ENCODE measurements at places on chromosomes 16 and 17.

DNA sequence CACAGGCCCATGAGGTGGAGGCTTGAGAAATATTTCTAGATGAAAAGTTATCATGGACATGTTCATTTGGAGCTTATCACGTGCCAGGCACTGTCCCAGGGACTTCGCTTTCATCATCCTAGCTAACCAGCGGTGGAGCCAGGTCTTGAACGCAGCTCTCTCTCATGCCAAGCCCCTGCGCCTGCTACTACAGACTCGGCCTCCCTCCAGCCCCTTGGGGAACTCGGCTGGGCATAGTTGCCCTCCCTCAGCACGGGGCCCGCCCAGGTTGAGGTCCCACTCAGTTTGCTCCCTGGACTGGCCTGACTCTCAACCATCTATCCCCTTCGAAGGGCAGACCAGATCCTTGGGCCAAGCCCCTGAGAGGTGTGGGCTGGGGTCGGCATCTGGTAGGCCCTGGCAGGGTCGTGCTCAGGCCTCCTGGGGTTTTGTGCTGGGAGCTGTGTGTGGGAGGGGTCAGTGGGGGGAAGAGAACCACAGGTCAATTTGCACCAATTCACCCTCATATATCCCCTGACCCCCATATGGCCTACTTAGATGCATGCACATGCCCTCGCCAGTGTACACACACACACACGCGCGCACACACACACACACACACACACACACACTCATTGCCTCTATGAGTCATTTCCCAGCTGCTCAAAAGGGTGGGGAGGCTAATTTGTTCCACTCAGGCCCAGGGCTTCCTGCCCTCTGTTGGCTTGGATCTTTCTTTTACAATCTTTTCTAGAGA lies 12.1 kb upstream of the SCN4A start:
- peak overlapping the region; percentile 75 for H3K27ac ChIP-seq
- peaks cover 4% of the 10 kb centered on the region for H3K36me3 ChIP-seq
- DNase-seq, result peak; percentile 40
- H3K4me3 ChIP-seq, result no peak overlapping the region

- no peaks in the 10 kb centered on the region for H3K27me3 ChIP-seq
- H3K4me1 ChIP-seq, result no peaks in the 10 kb centered on the region
- no peak for DNase-seq
- no peaks in the 10 kb centered on the region for H3K36me3 ChIP-seq
- H3K27ac ChIP-seq, result no peak overlapping the region
Measured at GRCh38 chr16:53626161-53626560, 77.5 kb downstream of the RPGRIP1L start.

DNA sequence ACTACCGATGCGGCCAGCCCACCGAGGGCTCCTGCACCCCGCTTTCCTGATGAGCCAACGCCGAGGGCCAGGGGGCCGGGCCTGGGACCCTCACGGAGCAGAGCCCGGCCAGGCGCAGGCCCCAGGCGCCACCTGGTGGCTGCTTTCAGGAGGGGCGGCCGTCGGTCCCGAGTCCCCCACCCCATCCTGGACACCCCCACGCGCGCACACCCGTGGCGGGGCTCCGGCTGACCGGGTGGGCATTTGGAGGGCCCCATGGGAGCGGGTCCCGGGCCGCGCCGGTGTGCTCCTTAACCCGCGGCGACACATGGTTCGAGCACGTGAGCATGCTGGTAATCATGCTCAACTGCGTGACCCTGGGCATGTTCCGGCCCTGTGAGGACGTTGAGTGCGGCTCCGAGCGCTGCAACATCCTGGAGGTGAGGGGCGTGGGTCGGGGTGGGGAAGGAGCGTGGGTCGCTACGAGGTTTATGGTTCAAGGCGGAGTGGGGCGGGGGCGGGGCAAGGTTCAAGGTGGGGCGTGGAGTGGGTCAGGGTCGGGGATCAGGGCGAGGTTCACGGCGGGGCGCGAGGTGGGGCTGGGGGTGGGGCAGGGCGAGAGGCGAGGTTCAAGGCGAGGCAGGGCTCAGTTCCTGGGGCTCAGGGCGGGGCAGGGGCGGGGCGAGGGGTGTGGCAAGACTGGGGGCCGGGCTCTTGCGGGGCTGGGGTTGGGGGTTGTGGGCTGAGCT lies 30.2 kb downstream of the TPSG1 start:
- H3K4me1 ChIP-seq, result no peaks in the 10 kb centered on the region
- H3K36me3 ChIP-seq, result no peaks in the 10 kb centered on the region
- H3K4me3 ChIP-seq, result no peak overlapping the region
- no peaks in the 10 kb centered on the region for H3K27me3 ChIP-seq
- no peak overlapping the region for H3K27ac ChIP-seq

- H3K4me1 ChIP-seq, result peaks cover 56% of the 10 kb centered on the region
- DNase-seq, result peak; percentile 77
- H3K36me3 ChIP-seq, result no peaks in the 10 kb centered on the region
- H3K4me3 ChIP-seq, result peak overlapping the region; percentile 73
Measured at GRCh38 chr16:87780385-87780989, 14.7 kb upstream of the KLHDC4 start.

DNA sequence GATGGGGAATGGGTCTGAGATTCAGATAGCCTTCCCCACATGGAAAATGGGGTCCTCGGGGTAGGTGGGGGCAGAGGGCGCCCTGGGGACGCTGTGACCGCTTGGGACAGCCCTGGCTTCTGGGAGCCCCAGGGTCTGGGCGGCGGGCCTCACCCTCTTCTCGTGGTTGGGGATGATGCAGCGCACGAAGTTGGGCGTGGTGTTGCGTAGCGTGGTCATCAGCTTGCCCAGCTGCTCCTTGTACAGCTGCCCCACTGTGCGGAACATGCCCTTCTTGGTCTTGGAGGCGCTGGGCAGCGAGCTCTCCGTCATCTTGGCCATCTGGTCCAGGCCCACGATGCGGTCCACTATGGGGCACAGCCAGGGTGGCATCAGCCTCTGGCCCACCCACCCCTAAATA lies 99.9 kb downstream of the NDE1 start:
- H3K36me3 ChIP-seq, result no peaks in the 10 kb centered on the region
- no peak for DNase-seq
- no peaks in the 10 kb centered on the region for H3K4me1 ChIP-seq
- H3K4me3 ChIP-seq, result no peak overlapping the region
- no peaks in the 10 kb centered on the region for H3K27me3 ChIP-seq
- H3K27ac ChIP-seq, result no peak overlapping the region
